Activated CD4-positive, alpha-beta T cell treated with anti-CD3 and anti-CD28 coated beads, Interleukin-2, amount 10 ng/mL, durations not matched to agents 7 days and 5 days (primary cell): ENCODE measurements at places on chromosomes 16 and 17. TPM values are rescaled to one million over a fixed set of nuclear protein-coding genes. Genes with fewer than 3 reads are reported as not detected.

Gene LGALS9B
- total RNA-seq, result 0.84 TPM

Gene KCNH4
- 0.15 TPM for total RNA-seq

DNA sequence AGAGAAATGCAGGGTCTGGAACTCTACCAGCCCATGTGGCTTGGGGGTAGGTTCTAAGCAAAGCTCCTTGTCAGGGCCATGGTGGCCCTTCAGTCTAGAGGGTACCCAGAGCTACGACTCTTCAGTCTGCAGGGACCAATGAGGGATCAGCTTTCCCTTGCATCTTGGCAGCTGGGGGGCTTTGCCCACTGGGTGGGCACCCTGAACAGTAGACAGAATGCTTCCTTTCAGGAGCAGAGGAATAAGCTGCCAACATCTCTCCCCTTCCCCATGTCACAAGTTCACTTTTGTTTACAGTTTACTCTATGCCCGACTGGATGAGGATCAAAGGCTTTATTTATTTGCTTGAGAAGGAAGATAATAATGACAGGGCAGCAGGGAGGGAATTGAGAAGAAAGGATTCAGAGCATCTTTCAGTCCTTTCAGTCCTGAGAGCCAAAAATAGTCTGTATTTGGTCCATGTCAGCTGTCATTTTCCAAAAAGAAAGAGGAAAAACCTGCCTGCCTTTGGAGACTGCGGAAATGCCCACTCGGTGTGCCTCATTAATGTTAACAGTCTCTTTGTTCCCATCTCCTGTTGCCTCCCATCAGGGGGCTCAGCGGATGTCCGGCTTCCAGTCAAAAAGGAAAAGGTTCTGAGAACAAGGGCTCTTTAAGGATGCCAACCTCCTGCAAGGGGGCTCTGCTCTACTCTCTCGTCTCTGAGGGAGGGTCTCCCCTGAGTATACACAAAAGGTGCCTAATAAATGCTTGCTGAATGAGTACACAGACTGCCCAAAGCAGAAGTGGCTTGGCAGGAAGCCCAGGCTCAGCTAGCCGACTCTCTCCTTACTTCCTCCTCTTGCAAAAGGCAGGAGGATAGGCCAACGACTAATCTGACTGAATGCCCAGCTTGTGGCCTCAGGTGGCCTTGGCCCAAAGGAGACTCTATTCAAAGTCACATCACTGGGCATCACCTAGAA is 17.1 kb downstream of the TRAF4 start:
- DNase-seq, result no peak

Gene CTRB1
- total RNA-seq, result not detected
